ENCODE measurements at places on chromosomes 5 and 9.

DNA sequence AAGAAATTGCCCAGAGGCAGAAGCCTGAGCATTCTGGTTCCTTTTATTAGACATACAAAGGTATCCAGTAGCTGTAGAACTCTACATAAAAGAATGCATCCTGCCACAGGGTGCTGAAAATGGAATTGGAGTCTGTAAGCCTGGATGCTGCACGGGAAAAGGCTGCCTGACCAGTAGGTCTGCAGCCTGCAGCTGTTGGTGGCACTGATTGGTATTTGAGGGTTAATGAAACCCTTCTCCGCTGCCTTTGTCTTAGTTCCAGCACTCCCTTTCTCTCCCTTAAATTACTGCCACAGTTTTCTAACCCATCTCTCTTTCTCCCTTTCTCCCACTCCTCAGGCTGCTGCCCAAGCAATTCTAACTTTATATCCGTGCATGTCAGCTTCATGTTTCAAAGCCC, 64.7 kb downstream of the BRINP1 start:
- DNase-seq, result no peak

GRCh38 chr9:132341177-132341840, 13.5 kb downstream of the SETX start:
- no peak for DNase-seq

DNA sequence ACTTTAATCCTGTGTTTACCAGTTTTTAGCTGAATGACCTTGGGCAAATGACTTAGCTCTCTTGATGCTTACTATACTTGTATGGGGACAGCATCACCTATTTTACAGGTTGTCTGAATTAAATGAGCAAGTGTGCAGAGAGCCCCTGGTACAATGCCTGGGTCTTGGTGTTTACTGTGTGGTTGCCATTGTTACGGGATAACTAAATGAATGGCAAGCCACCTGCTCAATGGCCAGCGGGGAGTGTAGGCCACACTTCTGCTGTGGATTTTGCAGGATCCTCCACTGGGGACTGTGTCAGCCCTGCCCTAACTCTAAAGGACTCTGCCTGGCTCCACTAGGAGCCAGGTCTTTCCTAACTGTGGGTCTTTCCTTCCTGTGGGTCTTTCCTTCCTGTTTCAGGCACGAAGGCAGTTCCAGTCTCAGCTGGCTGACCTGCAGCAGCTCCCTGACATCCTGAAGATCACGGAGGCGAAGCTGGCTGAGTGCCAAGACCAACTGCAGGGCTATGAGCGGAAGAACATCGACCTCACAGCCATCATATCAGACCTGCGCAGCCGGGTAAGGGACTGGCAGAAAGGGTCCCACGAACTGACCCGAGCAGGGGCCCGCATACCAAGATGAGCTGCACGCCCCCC, 10.3 kb upstream of the GLE1 start:
- DNase-seq, result no peak

- DNase-seq, result no peak
Observed at GRCh38 chr5:81265101-81265500, 32.0 kb downstream of the CKMT2 start.

DNA sequence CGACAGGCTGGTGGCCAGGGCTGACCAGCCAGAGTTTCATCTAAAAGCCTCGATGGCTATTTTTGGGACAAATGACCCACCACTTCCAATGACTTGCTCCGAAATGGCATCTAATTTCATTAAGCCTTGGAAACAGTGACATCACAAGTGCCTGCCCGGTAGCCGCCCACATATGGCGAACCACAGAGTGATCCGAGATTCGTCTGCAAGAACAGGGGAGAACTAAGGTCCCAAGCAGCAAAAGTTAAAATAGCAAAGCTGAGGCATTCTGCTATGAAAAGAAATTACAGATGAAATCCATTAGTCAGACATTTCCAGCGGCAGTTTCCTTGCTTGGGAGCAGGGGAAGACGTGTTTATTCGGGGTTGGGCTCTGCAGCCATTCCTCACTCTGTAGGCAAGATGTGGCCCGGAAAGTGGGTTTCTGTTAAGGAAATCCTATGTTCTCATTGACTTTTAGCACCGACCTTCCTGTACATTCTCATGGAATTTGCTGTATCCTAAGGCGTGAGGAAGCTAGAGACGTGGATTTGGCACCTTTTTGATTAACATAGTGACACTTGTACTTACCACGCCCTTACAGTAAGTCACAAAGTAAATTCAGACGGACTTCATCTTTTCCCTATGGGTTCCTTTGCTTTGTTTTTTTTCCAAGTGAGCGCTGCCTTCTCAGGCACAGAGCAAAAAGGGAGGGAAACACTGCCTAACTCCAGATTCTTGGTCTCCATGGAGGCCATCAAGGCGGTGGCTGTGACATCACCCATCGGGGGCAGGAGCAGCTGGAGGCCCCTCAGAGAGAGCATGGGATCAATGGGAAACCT, 45.1 kb downstream of the ERGIC1 start:
- no peak for DNase-seq

GRCh38 chr9:120737416-120738165, 23.3 kb upstream of the MEGF9 start:
- no peak for DNase-seq

DNA sequence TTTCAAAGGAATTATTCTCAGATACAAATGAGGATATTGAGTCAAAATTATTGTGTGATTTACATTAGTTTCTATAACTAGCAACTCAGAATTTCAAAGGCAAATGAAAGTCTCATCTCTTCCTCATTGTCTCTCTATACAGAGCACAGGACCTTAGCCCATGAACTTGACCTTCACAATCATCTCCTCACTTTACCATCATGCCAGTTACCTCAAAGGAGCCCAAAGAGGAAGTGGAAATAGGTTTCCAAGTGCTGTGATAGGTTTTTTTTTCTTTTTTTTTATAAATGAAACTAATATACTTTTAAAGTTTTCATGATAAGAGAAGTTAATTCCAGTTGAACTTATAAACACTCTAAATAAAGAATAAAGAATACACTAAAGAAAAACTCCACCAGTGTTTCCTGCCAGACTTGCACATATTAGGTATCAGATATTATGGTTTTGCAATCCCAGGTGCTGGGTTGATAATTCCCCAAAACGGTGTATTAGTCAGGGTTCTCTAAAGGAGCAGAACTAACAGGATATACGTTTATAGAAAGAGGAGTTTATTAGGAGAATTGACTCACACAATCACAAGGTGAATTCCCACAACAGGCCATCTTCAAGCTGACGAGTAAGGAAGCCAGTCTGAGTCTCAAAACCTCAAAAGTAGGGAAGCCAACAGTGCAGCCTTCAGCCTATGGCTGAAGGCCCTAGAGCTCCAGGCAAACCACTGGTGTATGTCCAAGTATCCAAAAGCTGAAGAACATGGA, 50.1 kb upstream of the ADAMTS16 start:
- DNase-seq, result no peak

Data from HTR-8/SVneo (cell line).